ENCODE measurements at places on chromosomes 11 and 22. TPM values are rescaled to one million over a fixed set of nuclear protein-coding genes. Genes with fewer than 3 reads are reported as not detected.

DNA sequence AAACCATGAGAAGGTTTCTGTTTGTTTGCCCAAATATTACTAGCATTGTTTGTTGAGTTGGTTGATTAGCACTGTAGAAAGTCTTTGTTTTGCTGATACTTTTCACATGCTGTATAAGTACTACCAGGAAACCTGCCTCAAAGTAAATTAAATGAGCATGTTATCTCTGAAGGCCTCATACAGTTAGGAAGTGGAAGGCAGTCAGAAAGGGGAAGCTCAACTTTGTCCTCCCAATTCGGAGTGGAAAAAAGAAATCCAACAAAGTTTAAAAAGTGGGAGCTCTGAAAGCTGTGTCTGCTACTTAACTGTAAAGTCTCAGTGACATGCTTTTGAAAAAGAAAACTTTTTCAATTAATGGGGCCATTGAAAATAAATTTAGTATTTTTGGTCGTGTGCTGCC is 188.3 kb upstream of the BLID start:
- DNase-seq = no peak

Gene KCNJ11
- 0.33 TPM for total RNA-seq

Gene RAB36
- total RNA-seq = 0.46 TPM

DNA sequence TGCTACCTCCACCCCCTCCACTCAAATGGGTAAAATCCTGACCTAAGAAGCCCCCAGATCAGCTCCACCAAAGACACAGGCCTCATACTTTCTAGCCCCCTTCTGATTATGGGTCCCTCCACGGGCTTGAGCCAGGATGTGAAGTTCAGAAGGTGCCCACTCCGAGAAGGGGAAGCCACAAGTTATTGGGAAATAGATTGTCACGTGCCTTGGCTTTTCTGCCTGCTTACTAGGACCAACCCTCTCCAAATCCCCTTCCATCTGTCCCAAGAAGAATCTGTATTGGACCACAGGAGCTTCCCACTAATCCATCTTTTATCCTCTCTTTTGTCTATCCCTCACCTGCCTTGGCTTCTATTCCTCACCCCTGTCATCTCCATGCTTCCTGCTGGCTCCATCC is 3.0 kb upstream of the NRGN start:
- no peak for DNase-seq

GRCh38 chr22:29216011-29216872 is 10.5 kb downstream of the EMID1 start:
- no peak for DNase-seq

GRCh38 chr11:55345306-55345705 is 2.3 kb downstream of the OR4A16 start:
- DNase-seq = no peak

Gene ABCC8
- not detected for total RNA-seq

- no peak for DNase-seq
Measured at GRCh38 chr11:131418189-131418588, 47.8 kb downstream of the NTM start.
